Mammary microvascular endothelial cell (primary cell): ENCODE measurements at places on chromosomes 7 and 10. TPM values are rescaled to one million over a fixed set of nuclear protein-coding genes. Genes with fewer than 3 reads are reported as not detected.

The NXPH1 gene
- not detected in 2 replicates for total RNA-seq

The PRRT4 gene
- total RNA-seq, result not detected in 2 replicates

The TRIM74 gene
- total RNA-seq, result not detected in 2 replicates

The CASP7 gene
- total RNA-seq, result 51.6 and 52.4 TPM in 2 replicates

The RBP4 gene
- total RNA-seq, result not detected in 2 replicates

The FAM13C gene
- 0.20 and 0.73 TPM in 2 replicates for total RNA-seq

The MET gene
- total RNA-seq, result 36.4 and 37.9 TPM in 2 replicates

The SPOCK2 gene
- total RNA-seq, result 0.53 and 1.2 TPM in 2 replicates
